Activated naive CD8-positive, alpha-beta T cell treated with anti-CD3 and anti-CD28 coated beads, Interleukin-2, amount 10 ng/mL, durations not matched to agents 7 days and 5 days (primary cell): ENCODE measurements at places on chromosomes 16 and 17. TPM values are rescaled to one million over a fixed set of nuclear protein-coding genes. Genes with fewer than 3 reads are reported as not detected.

DNA sequence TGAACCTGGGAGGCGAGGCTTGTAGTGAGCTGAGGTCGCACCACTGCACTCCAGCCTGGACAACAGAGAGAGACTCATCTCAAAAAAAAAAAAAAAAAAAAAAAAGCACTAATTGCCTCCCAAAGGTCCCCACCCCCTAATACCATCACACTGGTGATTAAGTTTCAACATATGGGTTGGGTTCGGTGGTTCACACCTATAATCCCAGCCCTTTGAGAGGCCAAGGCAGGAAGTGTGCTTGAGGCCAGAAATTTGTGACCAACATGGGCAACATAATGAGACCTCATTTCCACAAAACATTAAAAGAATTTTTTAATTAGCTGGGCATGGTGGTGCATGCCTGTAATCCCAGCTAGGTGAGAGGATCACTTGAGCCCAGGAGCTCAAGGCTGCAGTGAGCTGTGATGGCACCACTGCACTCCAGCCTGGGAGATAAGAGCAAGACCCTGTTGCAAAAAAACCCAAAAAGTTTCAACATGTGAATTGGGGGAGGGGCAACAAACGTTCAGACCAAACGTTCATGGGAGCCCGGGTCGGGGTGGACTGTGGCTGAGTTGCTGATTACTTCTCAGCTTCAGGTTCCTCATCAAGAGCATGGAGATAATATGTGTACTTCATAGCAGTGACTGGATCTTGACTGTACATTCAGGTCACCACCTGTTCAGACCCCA lies 62.1 kb upstream of the NOL11 start:
- DNase-seq, result no peak
- H3K36me3 ChIP-seq, result peaks cover 37% of the 10 kb centered on the region
- no peak overlapping the region for H3K27ac ChIP-seq
- H3K4me1 ChIP-seq, result no peaks in the 10 kb centered on the region
- no peaks in the 10 kb centered on the region for H3K27me3 ChIP-seq
- no peak overlapping the region for H3K4me3 ChIP-seq

DNA sequence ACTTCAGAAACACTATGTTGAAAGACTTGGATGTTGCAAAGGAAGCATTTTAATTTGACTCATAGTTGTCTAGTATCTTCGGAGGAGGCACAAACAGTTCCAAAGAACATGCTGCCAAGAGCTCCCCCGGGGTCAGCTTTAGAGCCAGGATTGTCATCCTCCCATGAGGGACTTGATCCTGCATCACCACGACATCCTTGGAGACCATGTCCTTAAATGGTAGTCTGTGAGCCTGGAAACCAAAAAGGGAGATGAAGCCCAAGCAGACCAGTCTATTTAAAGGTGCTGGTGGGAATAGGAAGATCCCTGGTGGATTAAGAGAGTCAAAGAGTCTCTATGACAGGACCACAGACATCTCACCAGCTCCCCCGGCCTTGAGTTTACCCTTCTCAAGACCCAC lies 33.3 kb upstream of the DYNLRB2 start:
- peaks cover 2% of the 10 kb centered on the region for H3K4me1 ChIP-seq

DNA sequence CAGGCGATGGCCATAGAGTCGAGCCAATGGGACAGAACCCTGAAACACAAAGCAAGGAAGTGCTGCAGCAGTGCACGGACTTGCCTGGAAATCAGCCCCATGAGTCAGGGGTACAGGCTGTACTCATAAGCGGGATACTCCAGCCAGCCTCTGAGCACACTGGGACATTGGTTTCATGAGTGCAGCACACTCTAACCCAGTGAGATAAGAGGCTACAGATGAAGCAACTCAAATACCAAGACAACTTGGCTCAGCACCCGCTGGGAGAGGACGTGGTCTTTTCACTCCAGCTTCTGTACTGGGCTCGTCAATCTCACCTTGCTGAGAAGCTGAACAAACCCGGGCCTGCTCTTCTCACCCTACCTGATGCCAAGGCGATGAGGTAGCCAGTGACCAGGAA lies 98.2 kb downstream of the AXIN2 start:
- no peak for DNase-seq
- no peaks in the 10 kb centered on the region for H3K4me1 ChIP-seq
- H3K27ac ChIP-seq, result no peak overlapping the region
- no peak overlapping the region for H3K4me3 ChIP-seq
- H3K27me3 ChIP-seq, result peaks cover 2% of the 10 kb centered on the region
- no peaks in the 10 kb centered on the region for H3K36me3 ChIP-seq

Gene SLC16A5
- total RNA-seq, result 9.1 TPM

GRCh38 chr16:26791169-26791568 lies 275.6 kb upstream of the C16orf82 start:
- H3K36me3 ChIP-seq, result no peaks in the 10 kb centered on the region
- H3K4me3 ChIP-seq, result no peak overlapping the region
- DNase-seq, result no peak

DNA sequence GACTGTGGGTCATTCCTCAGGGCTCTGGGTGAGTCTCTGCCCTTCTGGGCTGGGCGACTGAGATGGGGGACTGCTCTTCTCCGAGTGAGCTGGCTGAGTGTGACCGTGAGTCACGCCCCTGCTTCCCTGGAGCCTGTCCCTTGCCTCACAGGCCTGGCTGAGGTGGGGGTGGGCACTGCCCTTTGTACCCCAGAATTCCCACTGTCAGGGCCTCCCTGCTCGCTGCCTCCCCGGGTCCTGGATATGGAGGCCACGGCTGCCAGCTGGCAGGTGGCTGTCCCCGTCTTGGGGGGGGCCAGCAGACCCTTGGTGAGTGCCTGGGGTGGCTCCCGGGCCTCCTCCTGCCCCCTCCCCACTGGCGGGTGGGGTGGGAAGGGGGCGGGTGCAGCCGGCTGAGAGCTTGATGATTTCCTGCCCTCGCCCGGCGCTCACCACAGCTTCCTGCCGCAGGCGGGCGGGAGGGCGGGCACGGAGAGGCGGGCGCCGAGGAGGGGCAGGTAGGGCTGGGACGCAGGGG lies at the start of gene LAT:
TSS of gene LAT (plus strand) at position 434 of the 517 bp plus-strand sequence. CDS start 366 bp downstream, outside the sequence.
- H3K4me1 ChIP-seq, result peaks cover 35% of the 10 kb centered on the region
- peak; percentile 86 for DNase-seq
- H3K27ac ChIP-seq, result peak within 1 kb of the TSS; percentile 98
- no peaks in the 10 kb centered on the region for H3K27me3 ChIP-seq
- H3K36me3 ChIP-seq, result peaks cover 71% of the 10 kb centered on the region
- H3K4me3 ChIP-seq, result peak within 1 kb of the TSS; percentile 95

DNA sequence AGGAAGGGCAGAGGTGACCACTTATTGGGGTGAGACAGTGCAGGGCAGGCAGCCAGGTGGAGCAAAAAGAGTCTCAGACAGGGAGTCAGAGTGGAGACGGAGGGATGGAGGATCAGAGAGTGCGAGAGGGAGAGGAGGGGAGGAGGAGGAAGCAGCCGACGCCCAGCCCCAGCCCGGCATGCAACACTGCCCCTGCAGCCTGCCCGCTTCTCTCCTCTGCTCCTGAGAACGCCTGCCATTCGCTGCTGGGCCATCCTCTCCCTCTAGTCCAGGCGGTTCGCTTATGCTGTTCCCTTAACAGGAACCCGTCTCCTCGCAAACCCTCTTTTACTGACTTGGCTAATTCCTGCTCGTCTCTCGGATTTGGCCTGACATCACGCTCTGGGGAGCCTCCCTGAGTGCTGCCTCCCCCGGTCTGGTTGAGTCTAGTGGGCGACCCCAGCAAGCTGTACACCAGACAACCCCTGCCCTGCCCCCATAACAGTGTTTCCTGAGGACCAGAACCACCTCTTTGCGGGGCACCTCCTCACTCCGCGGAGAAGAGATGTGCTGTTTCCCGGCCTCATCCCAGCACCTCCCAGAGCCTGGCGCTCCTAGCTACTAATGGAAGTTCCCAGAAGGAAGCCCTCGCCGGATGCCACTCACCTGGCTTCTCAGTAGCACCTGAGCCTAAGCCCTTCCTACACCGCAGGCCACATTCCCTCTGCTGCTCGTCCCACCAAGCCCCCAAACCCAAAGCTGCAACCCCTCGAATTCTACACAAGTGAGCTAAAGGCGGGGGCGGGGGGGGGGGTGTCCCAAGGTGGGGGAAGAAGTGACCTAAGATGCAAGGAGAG lies 61.2 kb upstream of the CCL1 start:
- no peak for DNase-seq
- peak overlapping the region; percentile 56 for H3K4me3 ChIP-seq
- peaks cover 5% of the 10 kb centered on the region for H3K4me1 ChIP-seq
- no peak overlapping the region for H3K27ac ChIP-seq
- H3K27me3 ChIP-seq, result peaks cover 43% of the 10 kb centered on the region
